Stimulated activated CD8-positive, alpha-beta memory T cell treated with anti-CD3 and anti-CD28 coated beads, Interleukin-4, amount 100 ng/mL, for 4 hours (primary cell): ENCODE measurements at places on chromosomes 6 and 20.

- DNase-seq: no peak
These were observed 13.7 kb downstream of the SRSF3 start for GRCh38 chr6:36607683-36608386.

DNA sequence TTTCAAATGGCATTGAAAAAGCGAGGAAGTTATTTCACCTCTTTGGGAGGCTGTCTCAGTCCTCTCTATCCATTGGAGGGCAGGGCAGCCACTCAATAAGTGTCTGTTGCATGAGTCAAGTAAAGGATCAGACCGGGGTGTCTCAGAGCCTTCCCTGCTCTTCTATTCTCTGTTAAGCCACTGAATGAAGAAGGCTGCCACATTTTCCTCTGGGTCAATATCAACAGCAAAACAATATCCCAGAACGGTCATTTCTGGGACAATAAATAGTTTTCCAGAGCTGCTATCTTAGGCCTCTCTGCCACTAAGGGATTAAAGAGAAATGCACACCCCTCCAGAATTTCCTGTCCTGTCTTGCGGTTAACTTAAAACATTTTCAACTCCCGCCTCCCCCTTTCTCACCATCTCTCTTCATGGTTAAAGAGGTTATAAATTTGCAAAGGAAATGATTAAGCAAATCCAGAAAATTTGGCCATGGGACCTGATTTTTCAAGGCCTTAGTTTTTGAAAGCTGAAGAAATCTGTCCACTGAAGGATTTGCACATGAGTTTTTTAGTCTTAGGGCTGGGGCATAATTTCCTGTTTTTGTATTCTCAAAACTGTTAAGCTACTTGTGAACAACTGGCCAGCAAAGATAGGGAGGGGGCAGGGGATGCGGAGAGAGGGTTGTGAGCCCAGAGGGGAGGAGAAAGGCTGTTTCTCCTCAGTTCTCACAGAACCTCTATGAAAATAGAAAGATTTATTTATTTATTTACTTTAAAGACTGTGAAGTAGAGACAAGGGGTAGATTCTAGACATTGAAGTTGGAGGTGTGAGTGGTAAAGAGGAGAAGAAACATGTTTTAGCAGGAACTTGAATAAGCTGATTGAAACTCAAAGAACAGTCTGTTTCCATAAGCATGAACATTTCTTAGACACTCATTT is 135.7 kb downstream of the BCAS1 start:
- no peak for DNase-seq

- no peak for DNase-seq
These were observed at the start of gene RCAN2 for GRCh38 chr6:46491201-46491627. TSS of gene RCAN2 (minus strand) at chr6:46491449.

DNA sequence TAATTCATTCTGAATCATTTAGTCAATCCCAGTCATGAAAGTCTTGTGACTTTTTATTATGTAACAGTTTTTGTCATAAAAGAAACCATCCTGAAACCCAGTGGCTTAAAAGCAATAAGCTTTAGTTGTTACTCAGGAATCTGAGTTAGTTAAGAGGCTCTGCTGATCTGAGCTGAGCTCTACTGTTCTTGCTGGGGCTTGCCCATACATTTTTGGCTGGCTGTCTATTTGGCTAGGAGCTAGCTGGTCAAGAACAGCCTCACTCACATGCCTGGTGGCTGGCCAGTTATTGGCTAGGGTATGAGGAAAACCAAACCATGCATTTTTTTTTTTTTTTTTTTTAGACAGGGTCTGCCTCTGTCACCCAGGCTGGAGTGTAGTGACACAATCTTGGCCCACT is 10.6 kb downstream of the TCF21 start:
- DNase-seq: no peak

DNA sequence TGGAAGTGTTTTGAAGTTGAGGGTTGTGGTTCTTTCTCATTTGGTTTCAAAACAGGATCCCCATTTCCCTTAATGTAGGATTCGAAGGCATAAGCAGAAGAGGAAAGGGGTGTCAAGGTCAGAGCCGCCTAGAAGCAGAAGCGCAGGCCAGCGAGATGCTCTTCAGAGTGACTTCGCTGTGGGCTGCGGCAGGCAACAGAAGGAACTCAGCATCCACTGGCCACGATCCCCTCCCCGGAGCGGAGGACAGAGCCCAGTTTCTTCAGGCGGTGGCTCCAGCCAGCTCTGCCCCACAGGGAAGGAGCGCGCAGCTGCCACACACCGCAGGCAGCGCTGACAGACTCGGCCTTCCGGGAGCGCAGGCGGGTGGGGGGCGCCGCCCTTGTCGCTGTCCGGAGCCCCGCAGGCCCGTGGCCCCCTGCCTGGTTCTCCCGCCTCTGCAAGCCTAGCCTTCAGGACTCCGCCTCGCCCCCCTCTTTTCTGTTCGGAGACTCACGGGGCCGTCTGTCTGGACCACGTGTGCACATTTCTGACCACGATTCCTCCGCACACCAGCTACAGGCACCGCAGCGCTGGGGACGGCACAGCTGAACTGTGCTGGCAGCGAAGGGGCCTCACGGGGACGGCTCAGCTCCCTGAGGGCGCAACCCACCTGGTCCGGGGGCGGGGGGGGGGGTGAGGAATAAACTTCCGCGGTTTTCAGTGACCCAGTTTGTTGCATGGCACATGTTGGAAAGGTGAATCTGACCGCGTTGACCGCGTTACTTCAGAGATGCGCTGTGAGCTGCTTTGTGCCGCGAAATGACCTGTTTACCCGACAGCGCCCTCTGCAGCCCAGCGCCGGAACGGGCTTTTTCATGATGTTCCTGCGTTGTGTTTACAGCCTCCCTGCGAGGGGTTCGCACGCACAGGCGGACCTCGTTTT is 26.1 kb downstream of the TTLL2 start:
- peak; percentile 71 for DNase-seq

DNA sequence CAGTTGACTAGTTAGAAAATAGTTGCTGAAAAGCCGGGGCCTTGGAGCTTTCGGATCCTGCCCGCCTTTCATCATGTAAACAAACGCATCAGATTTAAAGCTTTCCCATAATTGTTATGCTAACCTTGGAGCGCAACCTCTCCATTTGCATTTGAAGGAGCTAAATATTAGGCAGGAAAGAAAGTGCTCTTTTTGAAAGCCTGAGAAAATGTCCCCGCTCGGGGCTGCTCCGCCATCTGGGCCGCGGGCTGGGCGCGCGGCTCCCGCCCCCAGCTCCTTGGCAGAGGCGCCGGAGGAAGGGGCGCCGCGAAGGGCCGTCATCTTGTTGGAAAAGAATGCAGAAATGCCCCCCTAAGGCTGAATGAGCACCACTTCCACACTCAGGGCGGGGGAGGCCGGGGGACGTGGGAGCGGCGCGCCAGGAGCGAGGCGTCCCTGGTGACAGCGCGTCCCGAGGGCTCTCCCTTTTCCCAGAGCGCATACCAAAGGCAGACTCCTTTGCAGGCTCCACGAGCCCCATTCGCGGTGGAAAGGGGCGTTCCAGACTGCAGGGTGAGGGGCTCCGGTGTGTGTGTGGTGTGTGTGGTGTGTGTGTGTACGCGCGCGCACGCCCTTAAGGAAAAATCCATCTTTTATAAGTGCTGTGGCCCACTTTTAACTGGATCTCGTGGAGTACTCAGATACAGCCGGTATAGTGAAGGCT is 145.6 kb upstream of the ID4 start:
- no peak for DNase-seq

GRCh38 chr6:164164876-164165275 is 750.4 kb downstream of the QKI start:
- DNase-seq: no peak

GRCh38 chr20:64075556-64075955 is 3.8 kb downstream of the RGS19 start:
- DNase-seq: no peak

DNA sequence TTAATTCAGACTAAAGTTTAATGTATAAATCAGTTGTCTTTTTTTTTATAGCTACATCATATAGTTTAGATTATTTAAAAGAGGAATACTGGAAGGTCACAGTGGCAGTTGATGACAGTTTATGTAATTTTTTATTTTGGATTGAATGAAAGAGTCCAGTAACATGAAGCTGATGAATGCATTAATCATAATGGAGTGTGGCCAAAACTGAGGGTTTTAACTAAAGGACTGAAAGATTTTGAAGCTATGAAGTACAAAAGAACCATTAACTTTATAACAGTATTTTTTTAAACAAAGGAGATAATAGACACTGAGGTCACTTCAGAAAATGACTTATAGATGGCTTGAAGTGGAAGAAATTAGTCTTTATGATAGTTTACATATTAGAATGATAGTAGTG is 41.3 kb downstream of the TRMT11 start:
- no peak for DNase-seq

DNA sequence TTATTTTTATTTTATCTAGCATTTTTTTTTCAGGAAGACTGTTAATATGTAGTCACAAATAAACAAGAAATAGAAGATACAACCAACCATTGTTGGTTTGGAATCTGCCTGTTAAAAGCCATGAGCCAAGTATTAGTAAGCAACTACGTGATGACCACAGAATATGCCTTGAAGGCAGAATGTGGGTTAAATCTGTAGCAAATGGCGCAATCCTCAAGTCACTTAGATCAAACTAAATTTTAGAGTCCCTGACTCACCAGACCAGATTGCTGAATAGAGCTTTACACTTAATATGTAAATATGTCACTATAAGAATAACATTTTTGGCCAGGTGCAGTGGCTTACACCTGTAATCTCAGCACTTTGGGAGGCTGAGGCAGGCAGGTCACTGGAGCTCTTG is 800.1 kb upstream of the CITED2 start:
- no peak for DNase-seq

- DNase-seq: no peak
These were observed 46.3 kb downstream of the EZR start for GRCh38 chr6:158772851-158773371.

- no peak for DNase-seq
These were observed 259.4 kb upstream of the ECI2 start for GRCh38 chr6:4394786-4395185.

DNA sequence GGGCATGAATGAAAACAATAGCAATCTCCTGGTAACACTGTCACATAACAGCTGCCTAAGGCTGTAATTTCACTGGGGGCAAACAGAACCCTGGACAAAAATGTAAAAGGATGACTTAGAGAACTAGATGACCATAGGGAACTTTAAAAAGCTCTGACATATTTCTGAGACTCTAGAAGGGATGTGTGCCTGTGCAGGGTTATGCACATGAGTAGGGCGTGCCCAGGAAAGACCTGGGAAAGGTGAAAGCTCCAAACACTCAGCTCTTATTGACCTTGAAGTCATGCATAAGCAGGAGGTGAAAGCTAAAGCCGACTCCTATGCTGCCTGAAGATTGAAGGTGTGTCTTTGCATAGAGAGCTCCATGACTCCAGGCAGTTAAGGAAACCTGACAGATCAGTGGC is 118.4 kb upstream of the BTBD3 start:
- DNase-seq: no peak

DNA sequence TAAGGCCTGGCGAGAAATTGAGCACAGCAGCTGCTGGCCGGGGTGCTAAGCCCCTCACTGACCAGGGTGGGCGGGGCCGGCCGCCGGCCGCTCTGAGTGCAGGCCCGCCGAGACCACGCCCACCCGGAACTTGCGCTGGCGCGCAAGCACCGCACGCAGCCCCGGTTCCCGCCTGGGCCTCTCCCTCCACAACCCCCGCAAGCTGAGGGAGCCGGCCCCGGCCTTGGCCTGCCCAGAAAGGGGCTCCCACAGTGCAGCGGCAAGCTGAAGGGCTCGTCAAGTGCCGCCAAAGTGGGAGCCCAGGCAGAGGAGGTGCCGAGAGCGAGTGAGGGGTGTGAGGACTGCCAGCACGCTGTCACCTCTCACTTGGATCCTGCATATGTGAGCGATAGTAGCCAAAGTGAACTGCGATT is 251.2 kb downstream of the GJA1 start:
- DNase-seq: no peak

GRCh38 chr6:109230453-109230852 is 135.1 kb downstream of the CEP57L1 start:
- no peak for DNase-seq

DNA sequence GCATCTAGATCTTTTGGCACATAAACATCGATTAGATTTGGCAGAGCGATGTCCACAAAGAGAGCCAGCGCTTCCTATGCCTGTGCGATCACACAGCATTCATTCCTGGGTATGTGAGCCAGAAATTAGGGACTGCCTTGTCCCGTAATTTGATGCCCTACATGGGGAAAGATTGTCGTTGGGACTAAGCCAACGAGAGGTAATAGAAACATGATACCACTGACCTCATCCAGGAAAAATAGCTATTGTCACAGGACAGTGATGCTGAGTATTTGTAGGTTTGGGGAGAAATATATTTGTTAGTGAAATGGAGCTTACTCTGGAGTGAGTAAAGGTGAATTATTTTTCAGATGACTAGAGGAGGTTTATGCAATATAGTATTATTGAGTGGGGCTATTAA is 154.0 kb downstream of the TSHZ2 start:
- DNase-seq: no peak

DNA sequence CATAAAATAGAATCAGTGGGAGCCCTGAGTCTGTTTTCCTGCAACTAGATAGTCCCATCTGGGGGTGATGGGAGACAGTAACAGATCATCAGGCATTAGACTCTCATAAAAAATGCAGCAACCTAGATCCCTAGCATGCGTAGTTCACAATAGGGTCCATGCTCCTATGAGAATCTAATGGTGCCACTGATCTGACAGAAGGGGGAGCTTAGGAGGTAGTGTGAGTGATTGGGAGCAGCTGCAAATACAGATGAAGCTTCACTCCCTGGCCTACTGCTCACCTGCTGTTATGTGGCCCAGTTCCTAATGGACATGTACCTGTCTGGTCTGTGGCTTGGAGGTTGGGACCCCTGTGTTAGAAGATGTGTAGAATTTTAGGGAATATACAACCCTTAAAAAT is 904.5 kb upstream of the EPHA7 start:
- DNase-seq: no peak

GRCh38 chr6:159978291-159979135 is 9.6 kb downstream of the IGF2R start:
- no peak for DNase-seq

GRCh38 chr6:170221052-170221752 is 69.7 kb downstream of the DLL1 start:
- no peak for DNase-seq

DNA sequence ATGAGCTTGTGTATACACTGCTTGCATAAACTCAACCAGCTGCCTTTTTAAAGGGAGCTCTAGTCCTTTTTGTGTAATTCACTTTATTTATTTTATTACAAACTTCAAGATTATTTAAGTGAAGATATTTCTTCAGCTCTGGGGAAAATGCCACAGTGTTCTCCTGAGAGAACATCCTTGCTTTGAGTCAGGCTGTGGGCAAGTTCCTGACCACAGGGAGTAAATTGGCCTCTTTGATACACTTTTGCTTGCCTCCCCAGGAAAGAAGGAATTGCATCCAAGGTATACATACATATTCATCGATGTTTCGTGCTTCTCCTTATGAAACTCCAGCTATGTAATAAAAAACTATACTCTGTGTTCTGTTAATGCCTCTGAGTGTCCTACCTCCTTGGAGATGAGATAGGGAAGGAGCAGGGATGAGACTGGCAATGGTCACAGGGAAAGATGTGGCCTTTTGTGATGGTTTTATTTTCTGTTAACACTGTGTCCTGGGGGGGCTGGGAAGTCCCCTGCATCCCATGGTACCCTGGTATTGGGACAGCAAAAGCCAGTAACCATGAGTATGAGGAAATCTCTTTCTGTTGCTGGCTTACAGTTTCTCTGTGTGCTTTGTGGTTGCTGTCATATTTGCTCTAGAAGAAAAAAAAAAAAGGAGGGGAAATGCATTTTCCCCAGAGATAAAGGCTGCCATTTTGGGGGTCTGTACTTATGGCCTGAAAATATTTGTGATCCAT is 15.3 kb downstream of the TNFAIP3 start:
- no peak for DNase-seq

GRCh38 chr20:12482661-12483060 is 526.1 kb upstream of the SPTLC3 start:
- DNase-seq: no peak

- no peak for DNase-seq
These were observed 84.7 kb upstream of the SCP2D1 start for GRCh38 chr20:18728870-18729224.

- no peak for DNase-seq
These were observed 53.1 kb upstream of the SLC32A1 start for GRCh38 chr20:38671186-38671585.
